ENCODE measurements at places on chromosomes 1 and 21.

DNA sequence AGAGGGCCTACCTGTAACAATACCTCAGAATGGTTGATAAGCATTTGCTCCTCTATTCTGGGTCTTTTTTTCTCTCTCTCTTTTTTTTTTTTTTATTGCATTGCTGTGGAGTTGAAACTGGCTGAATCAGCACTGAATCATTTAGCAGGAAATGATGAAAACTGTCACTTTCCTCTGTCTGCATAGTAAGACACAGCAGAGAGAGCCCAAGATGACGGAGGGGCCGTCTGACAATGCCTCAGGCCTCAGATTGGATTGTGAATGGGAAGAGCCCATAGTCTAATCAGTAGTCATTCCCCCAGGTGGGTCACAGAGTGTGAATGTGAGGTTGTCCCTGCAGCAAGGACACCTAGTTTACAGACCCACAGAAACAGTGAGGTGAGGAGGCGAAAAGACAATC is 193.2 kb upstream of the PLXNA2 start:
- peak; percentile 47 for DNase-seq

GRCh38 chr1:208153386-208153785 is 90.8 kb downstream of the PLXNA2 start:
- DNase-seq: no peak

DNA sequence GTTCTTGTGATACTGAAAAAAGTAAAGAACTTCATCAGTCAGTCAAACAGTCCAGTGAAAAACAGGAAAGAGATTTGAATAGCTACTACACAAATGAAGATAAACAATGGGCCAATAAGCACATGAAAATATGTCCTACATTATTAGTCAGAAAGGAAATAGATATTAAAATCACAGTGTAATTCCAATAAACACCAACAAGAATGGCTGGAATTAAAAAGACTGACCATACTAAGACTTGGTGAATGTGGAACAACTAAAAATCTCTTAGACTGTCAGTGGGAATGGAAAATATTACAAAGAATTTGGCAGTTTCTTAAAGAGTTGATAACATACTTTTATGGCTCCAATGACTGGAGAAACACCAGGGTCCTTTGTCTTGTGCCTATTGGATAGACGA is 241.8 kb upstream of the USP24 start:
- DNase-seq: no peak

DNA sequence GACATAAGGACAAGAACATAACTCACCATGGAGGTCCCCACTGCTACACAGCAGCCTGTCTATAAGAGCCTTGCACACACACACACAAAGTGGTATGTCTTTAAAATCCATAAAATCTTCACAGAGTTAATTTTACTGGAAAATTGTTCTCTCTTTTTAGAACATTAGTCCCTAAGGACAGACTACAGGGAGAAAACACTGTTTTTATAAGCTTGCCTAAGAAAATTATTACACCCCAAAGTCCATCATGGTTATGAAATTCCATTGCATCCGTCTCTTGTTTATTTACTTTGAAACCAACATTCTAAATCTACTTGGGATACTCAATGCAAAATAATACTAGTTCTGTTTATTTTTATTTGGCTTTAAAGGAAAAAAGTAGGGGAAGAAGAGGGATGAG is 197.4 kb downstream of the SETD4 start:
- no peak for DNase-seq

- DNase-seq: no peak
These were observed 183.7 kb upstream of the CAMK1G start for GRCh38 chr1:209399800-209400199.

- DNase-seq: no peak
These were observed 363.2 kb downstream of the OMA1 start for GRCh38 chr1:58183286-58183685.

GRCh38 chr1:34926156-34926555 is 3.3 kb downstream of the DLGAP3 start:
- DNase-seq: no peak

Measured in urothelium cell line (cell line).